ENCODE measurements at places on chromosomes 7 and 10. TPM values are rescaled to one million over a fixed set of nuclear protein-coding genes. Genes with fewer than 3 reads are reported as not detected.
A peak's percentile ranks its signal among the peaks of the same experiment; 100 is the strongest.

SPOCK2 gene
- 0.10 TPM for total RNA-seq

MRPL32 gene
- 85.3 TPM for total RNA-seq

GIGYF1 gene
- 5.3 TPM for total RNA-seq

GNAT3 gene
- not detected for total RNA-seq

ATOH7 gene
- not detected for total RNA-seq

DNA sequence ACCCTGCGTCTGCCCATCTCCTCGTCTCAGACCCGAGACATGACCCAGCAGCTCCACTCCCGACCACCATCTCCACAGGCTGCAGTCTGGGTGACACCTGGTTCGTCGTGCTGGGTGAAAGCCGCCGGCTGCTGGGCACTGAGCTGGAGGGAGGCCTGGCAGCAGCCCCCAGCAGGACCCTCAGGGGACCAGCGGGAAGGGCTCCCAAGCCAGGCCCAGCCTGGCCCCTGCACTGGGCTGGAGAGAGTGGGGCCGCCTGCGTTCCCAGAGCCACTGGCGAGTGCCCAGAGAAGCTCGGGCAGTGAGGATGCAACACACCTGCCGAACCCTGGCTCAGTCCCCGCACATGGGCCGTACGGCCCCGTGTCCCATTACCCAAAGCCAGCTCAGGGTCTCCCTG, 21.3 kb downstream of the CFAP46 start:
- DNase-seq = no peak

- no peak for DNase-seq
Observed at GRCh38 chr7:100017875-100018274, 2.5 kb downstream of the ZKSCAN1 start.

- no peak for DNase-seq
Observed at GRCh38 chr7:40165216-40165615, 30.4 kb downstream of the SUGCT start.

DNA sequence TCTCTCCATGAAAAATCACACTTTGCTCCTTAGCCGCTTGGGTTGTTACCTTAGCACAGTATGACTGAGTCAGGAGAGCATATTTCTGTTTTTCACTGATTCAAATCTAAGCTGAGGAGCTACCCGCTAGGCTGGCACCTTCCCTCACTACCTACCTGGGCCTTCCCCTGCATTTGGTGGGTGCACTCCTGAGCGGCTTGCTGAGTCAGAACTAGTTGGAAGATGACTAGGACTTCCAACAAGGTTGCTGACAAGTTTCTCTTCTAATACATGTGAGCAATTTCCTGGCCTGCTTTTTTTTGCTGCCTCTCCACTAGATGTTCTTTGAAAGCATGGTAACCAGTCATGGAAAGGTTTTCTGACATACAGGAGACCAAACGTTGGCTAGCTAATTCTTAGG, 43.8 kb upstream of the SEC61G start:
- DNase-seq = no peak

DNA sequence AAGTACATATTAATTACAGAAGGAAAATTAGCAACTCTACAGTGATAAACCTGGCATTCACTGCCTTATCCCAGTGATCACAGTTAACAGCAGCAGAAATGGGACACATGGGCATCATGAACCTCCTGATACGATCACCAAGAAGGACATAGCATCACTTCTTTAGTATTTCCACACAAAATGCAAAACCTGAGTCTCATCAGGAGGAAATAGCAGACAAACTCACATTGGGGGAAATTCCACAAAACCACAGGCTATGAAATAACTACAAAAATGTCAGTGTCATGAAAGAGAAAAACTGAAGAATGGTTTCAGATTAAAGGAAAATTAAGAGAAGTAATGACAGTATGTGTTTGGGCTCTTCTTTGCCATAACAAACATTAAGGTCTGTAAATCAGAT, 12.0 kb upstream of the PURB start:
- no peak for DNase-seq

DNA sequence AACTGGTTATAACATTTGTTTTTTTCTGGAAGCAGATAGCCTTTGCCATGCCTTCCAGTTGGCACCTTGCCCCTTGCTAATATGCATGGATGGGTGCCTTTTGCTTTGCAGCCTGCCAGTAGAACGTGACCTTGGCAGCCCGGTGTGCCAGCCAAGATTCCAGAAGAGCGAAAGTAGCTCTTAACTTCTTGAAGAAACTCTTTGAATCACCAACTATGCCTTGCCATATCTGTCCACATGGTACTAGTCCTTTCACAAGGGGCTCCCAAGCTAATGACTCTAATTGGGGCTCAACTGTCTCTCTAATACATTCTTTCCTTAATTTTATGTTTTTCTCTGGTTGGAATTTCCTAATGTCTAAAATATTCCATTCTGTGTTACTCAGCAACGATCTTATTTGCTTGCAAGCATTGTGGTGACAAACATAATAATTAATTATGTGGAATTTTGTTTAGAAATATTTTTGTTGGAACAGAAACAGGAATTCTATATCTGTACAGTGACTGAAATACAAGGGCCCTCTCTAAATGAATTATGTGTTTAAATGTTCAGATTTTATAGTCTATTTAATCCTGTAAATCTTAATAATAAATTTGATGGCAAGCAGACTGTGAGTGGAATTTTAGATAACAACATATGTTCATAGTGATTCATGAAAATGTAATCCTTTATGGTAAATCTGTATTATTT, 45.8 kb downstream of the HDAC9 start:
- DNase-seq = peak; percentile 66

- DNase-seq = no peak
Observed at GRCh38 chr10:102419269-102420180, 940 bp upstream of the PSD start.

GRCh38 chr7:45881759-45882464, 6.4 kb upstream of the IGFBP1 start:
- peak; percentile 67 for DNase-seq

- DNase-seq = peak; percentile 34
Observed at GRCh38 chr10:118543714-118544400, 51.6 kb downstream of the PRLHR start.

DNA sequence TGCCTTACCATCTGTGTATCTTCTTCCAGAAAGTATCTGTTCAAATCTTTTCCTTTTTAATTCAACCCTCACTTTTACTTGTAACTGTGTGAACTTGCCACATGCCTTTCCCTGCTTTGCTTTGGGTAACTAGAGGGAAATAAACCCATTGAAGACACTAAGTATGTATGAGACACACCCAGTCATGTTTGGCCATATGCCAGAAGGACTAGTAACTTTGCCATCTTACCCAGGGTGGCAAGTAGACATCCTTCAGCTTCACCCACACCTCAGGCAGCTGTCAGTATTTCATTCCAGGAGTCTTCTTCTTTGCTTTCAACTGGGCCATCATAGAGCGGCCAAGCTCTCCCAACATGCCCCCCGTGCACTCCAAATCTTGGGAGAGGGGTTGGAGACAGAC, 323.1 kb downstream of the TNS3 start:
- no peak for DNase-seq

- peak; percentile 90 for DNase-seq
Observed at GRCh38 chr10:126060261-126060931, 164.0 kb downstream of the FANK1 start.

GRCh38 chr7:42269161-42269560, 32.2 kb upstream of the GLI3 start:
- no peak for DNase-seq

- DNase-seq = no peak
Observed at GRCh38 chr10:83252596-83252995, 886.7 kb upstream of the GHITM start.

GRCh38 chr7:144513334-144513733, 109.8 kb upstream of the NOBOX start:
- DNase-seq = no peak

All from RPMI7951 (cell line).